ENCODE measurements at places on chromosomes 12 and 14.
A peak's percentile ranks its signal among the peaks of the same experiment; 100 is the strongest.

DNA sequence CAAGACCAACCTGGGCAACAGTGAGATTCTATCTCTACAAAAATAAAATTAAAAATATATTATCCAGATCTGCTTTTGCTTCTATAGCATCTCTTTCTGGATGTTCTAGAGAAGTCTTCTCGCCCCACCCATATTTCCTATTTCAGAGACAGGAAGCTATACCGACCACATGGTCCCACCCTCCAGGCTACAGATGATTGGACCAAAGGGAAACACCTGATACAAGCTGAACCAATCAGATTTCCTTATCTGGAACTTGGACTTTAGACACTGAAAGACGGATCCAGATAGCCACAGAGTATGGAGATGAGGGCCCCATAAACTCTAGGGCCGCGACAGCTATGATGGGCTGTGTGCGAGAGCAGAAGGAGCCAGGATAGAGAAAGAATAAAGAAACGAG, 48.7 kb downstream of the CCDC60 start:
- DNase-seq, result no peak

DNA sequence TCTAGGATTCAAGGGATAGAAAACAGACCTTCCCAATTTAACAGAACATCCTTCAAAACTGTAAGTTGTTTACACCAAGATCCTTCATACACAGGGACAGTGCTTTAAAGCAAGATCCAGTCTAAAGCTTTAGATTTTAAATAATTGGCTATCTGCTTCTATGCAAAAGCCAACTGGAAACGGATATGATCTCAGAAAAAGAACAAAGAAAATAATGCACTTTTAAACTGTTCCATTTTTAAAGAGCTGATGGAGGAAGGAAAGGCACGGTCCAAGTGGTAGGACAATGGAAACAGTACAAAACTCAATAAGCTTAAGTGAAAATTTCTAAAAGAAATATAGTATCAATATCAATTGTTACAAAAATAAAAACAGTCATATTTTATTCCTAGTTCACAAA, 27.7 kb downstream of the LRP6 start:
- no peak for DNase-seq

- peak; percentile 15 for DNase-seq
Measured at GRCh38 chr14:81435391-81436295, 35.5 kb upstream of the STON2 start.

DNA sequence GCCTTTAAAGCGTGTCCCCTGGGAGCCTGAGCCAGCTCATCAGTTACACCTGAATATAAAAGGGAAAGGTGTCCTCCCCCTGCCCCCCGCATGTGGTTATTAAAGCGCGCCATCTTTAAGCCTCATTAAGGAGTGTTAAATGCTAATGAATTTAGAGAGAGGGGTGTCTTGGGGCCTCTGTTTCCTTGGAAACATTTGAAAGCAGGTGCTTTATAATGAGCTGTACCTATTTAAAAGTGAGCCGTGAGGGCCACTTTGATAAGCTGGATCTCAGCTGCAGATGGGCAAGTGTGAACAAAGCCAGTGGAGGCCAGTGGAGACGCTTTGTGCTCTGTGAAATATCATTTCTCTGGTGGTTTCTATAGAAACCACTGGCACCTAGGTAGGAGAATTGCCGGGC, 84.0 kb downstream of the BEGAIN start:
- DNase-seq, result no peak

GRCh38 chr12:119450771-119451170, 116.2 kb downstream of the CCDC60 start:
- no peak for DNase-seq

DNA sequence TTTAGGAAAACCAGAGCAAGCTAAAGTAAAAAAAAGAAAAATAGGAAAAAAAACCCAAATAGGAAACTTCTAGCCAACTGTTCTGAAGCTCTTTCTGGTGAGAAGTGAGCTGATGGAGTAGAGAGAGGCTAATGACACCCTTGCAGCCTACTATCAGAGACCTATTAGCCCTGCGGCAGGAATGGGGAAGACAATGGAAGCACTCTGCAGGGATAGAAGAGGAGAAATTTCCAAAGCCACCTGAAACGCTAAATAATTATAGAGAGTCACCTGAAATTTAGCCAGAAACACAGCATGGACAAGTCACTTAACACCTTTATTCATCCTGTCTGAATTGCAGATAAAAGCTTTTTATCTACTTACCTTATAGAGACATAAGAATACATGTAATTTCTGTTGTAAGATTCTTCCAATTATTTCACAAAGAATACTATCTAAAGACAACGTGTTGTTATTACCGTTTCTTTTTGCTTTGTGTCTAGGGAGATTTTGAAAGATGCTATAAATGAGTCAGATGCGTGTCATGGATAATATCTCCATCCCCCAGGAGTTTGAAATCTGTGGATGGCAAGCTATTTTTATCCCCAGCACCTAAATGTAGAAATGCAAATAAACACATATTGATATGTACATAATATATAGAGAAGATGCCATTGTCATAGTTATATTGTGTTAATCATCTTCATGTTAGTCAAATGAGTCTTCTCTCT, 138.6 kb downstream of the TPH2 start:
- no peak for DNase-seq

DNA sequence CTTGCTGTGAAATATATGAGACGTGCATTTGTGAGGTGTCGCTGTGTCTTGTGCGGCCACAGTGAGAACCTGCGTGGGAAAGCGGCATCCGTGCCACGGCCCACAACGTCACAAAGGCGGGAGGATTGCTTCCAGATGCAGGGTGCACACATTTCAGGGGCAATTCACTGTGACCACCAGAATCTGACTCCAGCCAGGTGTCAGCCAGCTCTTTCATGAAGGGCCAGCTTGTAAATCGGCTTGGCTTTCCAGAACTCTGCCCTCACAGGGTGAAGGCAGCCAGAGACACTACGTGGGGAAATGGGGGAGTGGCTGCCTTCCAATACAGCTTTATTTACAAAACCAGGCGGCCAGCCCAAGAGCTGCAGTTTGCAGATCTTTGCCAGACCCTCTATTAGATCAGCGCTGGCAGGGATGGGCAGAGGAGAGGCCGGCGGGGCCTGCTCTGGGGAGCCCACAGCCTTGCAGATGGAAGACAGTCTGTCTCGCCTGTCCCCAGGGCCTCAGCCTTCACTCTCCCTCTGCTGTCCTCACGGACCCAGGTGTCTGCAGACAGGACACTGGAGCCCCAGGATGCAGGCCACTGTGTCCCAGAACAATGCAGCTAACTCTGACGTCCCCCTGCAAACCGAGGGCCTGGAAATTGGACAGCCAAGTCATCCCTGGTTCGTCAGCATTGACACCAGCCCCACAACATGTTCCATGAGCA, 53.5 kb downstream of the ADGRD1 start:
- DNase-seq, result no peak

DNA sequence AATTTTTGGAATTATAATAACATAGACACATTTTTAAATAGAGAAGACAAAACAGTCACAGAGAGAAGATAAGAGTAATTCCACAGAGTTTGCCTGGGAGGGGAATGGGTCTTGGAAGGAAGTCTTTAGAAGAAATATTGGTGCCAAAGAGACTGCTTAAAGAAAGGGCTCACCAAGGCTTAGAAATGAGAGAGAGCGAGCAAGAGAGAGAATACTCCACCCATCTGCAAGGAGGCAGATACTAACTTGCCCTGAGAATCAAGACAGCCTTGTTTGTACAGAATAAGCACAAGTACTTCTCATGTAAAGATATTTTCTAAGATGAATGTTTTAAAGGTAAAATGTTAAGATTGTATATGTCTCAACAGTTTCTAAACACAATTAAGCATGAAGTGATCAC, 165.5 kb downstream of the SLC38A4 start:
- no peak for DNase-seq

DNA sequence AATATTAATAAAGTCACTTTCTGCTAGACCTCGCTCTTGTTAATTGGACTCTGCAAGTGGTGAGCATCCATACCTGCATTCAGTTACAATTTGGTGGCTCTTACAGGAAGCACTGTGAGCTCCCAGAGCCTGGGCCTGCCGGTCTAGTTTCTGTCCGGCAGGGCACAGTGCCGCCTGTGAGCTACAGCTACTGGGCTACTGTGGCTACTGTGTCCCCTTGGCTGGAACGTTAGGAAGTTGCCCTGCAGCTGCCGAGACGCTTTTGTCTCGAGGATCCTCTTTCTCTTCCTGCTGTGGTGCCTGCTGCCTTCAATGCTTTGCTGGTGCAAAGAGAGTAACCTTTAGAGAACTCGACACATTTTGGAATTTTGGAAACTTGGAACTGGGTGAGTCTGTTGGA, 44.6 kb upstream of the PTGDR start:
- DNase-seq, result no peak

DNA sequence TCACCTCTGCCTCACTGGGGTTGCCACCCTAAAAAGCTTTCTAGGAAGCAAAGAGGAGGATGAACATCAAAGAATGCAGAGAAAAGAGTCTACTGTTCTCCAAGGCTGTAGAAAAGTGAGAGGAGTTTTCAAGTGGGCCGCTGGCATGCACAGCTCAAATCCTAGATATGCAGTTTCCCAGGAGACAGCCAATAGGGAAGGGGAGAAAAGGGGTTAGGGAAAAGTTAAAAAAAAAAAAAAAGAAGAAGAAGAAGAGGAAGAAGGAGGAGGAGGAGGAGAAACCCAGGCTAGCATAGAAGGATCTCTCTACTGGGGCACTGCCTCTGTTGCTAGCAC, 682 bp downstream of the BATF start:
- DNase-seq, result no peak

- no peak for DNase-seq
Measured at GRCh38 chr14:93464271-93464670, 33.5 kb downstream of the UNC79 start.

- no peak for DNase-seq
Measured at GRCh38 chr14:25929881-25930615, 667.8 kb downstream of the NOVA1 start.

- no peak for DNase-seq
Measured at GRCh38 chr12:121452340-121452984, 52.5 kb downstream of the RNF34 start.

DNA sequence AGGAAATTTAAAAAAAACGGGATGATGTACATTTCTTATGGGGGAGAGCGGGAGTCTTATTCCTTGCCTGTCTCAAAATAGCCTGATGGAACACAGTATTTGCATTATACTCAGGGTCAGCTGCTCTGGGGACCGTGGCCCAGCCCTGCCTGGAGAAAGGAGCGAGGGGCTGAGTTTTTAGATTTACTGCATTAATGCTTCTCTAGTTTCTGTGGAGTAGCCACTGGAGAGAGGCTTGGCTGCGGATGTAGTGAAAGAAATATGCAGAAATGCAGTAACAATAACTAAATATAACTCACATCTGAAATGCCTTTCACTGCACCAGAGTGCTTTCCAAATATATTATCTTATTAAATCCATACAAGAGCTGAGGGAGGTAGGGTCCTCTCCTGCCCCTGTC, 87.6 kb upstream of the MAP1LC3B2 start:
- no peak for DNase-seq

GRCh38 chr12:24880732-24881131, 68.2 kb downstream of the BCAT1 start:
- DNase-seq, result no peak

DNA sequence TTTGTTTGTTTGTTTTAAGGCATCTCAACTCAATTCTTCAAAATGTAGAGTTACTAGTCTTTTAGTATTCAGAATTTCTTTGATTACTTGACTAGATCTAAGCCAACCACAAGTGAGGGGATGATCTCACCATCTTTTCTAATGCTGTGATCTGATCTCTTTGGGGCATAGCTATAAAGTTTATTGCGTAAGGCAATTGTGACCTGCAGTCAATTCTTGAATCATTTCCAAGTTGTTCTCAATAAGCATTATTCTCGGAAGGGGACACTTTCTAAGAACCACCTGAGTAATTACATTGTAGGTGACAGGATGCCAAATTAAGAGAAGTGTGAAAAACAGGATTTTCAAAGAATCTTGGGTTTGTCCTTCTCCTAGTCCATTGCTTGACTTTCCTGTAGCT, 13.1 kb downstream of the DACT1 start:
- DNase-seq, result no peak

DNA sequence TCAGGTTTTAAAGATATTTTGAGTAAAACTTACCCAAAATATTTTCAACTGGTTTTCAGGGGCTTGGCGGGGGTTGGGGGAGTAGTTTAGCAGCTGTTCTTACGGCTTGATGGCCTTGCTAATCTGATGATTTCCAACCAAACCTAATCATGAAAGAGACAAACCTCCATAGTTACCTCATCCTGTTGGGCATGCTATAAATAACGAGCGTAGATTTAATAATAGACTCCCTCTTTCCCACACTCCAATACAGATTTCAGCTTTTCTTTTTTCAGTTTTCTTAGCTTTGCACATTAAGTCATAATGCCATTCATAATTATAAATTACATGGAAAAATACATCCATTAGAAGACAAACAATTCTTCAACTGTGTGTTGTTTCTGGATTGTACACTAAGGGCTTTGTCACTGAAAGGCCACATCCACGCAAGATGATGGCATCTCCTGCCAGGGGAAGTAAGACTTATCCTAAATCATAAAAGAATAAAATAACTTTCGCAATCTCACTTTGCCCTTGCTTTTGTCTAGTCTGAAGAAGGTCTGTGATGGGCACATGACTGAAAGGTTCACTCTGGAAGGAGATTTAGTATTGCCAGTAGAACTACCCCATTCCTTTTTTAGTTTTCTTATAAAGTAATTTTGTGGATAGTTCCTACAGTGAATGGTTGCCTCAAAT, 23.2 kb downstream of the ITPR2 start:
- no peak for DNase-seq

GRCh38 chr12:56996793-56997545, 9.4 kb downstream of the ZBTB39 start:
- no peak for DNase-seq

DNA sequence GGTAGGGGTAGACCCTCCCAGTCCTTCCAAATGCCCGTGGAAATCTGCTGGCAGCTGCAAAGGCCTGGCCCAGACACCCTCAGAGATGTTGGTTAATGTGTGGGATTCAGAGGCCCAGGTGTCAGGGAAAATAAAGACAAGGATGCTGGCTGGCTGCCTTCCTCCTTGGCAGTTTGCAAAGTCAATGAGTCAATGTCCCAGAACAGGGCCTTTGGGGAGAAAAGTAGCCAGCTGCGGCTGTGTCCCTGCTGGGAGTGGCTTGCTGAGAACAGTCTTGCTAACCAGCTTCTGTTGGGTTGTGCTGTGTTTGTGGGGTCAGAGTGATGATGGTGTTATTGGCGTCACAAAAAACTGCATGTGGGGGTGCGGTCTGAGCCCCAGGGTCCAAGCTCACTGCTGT, 29.2 kb downstream of the GLRX5 start:
- no peak for DNase-seq

GRCh38 chr12:75750716-75751306, 239.4 kb upstream of the KRR1 start:
- no peak for DNase-seq

- no peak for DNase-seq
Measured at GRCh38 chr12:39875721-39876120, 230.2 kb downstream of the SLC2A13 start.

DNA sequence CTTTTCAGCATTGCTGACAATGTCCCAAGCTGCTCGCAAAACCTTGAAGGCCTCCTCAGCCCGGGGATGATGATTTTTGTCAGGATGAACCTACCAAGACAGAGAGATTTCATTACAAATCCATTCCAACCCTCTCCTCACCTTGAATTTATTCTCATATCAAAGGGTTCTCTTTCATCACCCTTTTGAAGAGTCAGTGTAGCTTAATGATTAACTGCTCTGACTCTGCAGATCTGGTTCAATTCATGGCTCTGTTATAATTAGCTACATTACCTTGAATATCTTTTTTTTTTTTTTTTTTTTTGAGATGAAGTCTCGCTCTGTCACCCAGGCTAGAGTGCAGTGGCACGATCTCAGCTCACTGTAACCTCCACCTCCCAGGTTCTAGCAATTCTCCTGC, 5.6 kb downstream of the ORMDL2 start:
- DNase-seq, result no peak
